Sigmoid colon (tissue), 7 donors: ENCODE measurements at places on chromosomes 16 and 17. TPM values are rescaled to one million over a fixed set of nuclear protein-coding genes. Genes with fewer than 3 reads are reported as not detected.

The LRRC75A gene
- total RNA-seq = 5.7 TPM

The NTN1 gene
- total RNA-seq = 10.5 TPM

The CORO1A gene
- total RNA-seq = 28.0 TPM

GRCh38 chr17:27878776-27879562 is 14.2 kb downstream of the LYRM9 start:
- no peaks in the 10 kb centered on the region for H3K4me1 ChIP-seq
- H3K27ac ChIP-seq = no peak overlapping the region
- peak; percentile 70 for DNase-seq
- no peak overlapping the region for H3K4me3 ChIP-seq

GRCh38 chr17:36768394-36768793 is 167.0 kb downstream of the MRM1 start:
- no peaks in the 10 kb centered on the region for H3K36me3 ChIP-seq
- H3K4me3 ChIP-seq = no peak overlapping the region
- no peak overlapping the region for H3K27ac ChIP-seq
- no peaks in the 10 kb centered on the region for H3K4me1 ChIP-seq
- DNase-seq = no peak
